ENCODE measurements at places on chromosomes 1 and 21. TPM values are rescaled to one million over a fixed set of nuclear protein-coding genes. Genes with fewer than 3 reads are reported as not detected.

The OR6N2 gene
- not detected for polyA plus RNA-seq

The LCE1B gene
- polyA plus RNA-seq = not detected

The FCRL6 gene
- 0.08 TPM for polyA plus RNA-seq

The GJA8 gene
- polyA plus RNA-seq = not detected

The TNNI3K gene
- 1.7 TPM for polyA plus RNA-seq

The BEST4 gene
- polyA plus RNA-seq = 0.21 TPM

The OPN3 gene
- polyA plus RNA-seq = 5.1 TPM

The CHIA gene
- not detected for polyA plus RNA-seq

The ADORA1 gene
- 3.8 TPM for polyA plus RNA-seq

The OR2M3 gene
- not detected for polyA plus RNA-seq

The KCTD3 gene
- 15.7 TPM for polyA plus RNA-seq

The KCNJ15 gene
- 2.9 TPM for polyA plus RNA-seq
